BE2C (cell line): ENCODE measurements at places on chromosomes 1 and 21.

DNA sequence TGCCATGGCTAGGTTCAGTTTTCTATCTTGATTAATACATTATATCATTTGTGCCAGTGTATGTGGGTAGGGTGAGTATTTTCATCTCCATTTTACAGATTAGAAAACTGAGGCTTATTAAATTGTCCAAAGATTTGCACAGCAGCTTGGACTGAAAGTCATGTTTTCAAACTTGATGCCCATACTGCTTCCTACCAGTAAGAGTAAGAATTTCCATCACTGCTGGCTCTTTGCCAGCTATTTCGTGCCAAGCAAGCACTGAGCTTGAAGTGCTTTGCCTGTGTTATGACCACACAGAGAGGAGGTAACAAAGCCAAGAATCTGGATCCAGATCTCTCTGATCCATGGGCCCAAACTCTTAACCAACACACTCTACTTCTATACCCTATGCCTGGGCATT lies 295.0 kb downstream of the VAV3 start:
- peak; percentile 44 for DNase-seq

DNA sequence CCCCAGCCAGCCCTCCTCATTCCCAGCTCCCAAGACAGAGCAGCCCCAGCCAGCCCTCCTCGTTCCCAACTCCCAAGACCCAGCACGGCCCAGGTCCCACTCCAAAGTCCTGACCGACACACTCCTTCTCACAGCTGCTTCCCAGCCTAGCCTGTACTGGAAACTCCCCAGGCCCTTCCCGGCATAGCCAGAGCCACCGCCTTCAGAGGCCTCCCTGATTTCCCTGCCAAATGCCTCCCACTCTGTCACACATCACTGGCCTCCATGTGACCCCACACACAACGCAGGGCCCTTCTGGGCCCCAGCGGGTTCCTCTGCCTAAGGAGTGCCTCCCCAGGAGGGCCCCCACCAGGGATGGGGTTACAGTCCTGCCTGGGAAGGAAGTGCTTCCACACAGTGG lies 2.8 kb downstream of the UBE2J2 start:
- DNase-seq, result no peak

DNA sequence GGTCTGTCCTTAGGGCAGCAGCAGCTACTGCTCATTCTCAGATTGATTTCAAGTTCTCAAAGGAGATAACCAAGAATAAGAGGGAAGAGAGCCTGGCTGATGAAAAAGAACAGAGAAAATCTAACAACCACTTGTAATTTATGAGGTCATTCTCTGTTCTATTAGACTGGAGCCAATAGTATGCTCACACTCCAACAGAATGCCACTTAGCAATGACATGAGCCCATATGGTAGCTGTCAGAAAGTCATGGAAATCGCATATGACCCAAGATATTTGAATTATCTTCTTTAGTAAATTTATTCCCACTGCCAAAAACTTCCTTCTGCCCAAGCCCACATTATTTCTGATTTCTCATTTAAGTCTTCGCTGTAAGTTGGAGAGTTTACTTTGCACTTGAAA lies 53.7 kb upstream of the PLA2G4A start:
- DNase-seq, result no peak

- no peak for DNase-seq
Observed at GRCh38 chr1:85406887-85407533, 57.9 kb downstream of the DDAH1 start.

- DNase-seq, result peak; percentile 61
Observed at GRCh38 chr1:26744075-26744959, 43.4 kb upstream of the PIGV start.

- DNase-seq, result no peak
Observed at GRCh38 chr1:154938604-154939399, 2.3 kb upstream of the PMVK start.

DNA sequence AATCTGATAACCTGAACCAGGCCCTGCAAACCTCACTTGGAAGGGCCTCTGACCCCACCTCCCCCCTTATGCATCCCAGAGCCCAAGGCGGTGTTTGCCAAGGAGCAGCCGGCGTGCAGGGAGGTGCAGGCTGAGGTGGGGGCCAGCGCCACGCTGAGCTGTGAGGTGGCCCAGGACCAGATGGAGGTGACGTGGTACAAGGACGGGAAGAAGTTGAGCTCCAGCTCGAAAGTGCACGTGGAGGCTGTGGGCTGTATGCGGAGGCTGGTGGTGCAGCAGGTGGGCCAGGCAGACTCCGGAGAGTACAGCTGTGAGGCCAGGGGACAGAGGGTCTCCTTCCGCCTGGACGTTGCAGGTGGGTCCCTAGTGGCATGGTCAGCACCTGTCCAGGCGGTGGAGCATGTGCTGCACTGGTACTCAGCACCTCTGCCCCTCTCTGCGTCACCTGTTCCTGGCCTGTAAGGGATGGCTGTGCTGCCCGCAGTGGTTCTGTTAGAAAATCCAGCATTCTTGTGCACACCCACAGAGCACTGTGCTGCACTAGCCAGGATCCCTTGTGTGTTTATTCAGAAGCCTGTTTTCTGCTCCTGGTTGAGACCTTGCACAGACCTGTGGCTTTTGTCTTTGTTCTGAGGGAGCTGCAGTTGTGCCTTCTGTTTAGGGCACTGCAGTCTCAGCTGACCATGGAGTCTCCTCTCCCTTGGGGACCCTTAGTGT lies 11.6 kb downstream of the OBSCN start:
- no peak for DNase-seq

GRCh38 chr1:117565745-117566455 lies 39.9 kb upstream of the TENT5C start:
- DNase-seq, result no peak

- no peak for DNase-seq
Observed at GRCh38 chr1:19889656-19890055, 7.5 kb downstream of the OTUD3 start.

- DNase-seq, result no peak
Observed at GRCh38 chr1:40030528-40031135, 9.9 kb upstream of the CAP1 start.

GRCh38 chr1:205082431-205082830 lies 1.8 kb downstream of the TMEM81 start:
- no peak for DNase-seq

DNA sequence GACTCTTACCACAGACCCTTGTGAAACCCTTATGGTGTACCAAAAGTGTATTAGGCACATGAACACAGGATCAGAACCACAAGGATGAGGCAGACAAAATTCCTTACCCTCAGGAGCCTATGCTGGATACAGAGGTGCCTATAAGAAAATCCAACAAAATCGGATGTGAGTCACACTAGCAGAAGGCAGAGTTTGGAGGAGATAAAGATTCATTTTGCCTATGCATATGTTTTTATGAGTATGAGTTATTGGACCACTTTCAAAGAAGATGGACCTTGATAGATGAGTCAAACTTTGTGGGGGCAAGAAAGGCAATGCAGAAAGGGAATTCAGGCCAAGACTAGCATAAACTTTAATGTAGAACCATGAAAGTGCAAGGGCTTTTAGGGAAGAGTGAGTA lies 17.0 kb downstream of the CAMK1G start:
- DNase-seq, result no peak
